ENCODE measurements at places on chromosomes 11 and 22.

DNA sequence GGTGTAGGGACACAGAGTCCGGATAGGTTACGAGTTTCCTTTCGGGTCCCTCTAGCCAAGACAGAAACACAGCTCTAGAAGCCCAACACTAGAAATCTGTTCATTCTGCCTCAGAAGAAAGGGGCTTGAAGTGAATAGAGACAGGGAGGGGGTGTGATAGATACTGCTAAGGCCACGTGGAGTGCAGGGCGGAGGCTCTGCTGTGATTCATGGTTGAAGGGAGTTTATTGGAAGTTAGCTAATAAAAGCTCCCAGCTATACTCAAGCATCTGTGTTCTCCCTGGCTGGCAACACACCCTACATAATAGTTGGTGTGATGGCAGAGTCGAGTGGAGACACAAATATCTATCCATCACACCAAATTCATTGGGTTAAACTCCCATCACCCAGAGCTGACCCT, 337.4 kb downstream of the CADM1 start:
- no peak for DNase-seq

- DNase-seq, result no peak
Measured at GRCh38 chr11:125272821-125273220, 108.3 kb downstream of the PKNOX2 start.

- no peak for DNase-seq
Measured at GRCh38 chr11:7436657-7437056, 48.6 kb upstream of the OLFML1 start.

- DNase-seq, result no peak
Measured at GRCh38 chr11:133216813-133217212, 315.5 kb downstream of the OPCML start.

DNA sequence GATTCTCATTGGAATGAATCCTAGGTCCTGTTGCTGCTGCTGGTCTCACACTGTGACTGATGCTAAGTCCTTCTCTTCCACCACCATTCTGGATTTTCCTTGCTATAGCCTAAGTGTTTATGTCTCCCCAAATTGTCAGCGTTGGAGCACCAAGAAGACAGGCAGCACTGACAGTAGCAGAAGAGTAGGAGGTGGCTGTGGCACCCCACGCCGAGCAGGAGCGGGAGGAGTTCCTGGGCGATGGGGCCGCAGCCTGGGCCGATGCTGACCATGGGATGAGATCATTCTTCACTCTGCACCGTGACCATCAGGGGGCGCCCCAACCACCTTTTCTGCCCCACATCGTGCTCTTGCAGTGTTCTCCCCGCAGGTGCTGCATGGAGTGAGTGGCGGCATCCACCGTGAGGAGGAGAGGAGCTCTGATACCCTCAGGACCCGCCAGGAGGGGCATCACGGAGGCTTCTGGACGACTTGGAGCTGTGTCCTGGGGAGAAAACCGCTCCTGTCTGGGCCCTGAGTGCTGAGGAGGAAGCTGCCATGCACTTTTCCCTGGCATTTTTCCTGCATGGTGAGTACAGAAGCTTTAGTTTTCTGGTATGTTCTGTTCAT, 57.0 kb downstream of the LRRC74B start:
- DNase-seq, result peak; percentile 28

DNA sequence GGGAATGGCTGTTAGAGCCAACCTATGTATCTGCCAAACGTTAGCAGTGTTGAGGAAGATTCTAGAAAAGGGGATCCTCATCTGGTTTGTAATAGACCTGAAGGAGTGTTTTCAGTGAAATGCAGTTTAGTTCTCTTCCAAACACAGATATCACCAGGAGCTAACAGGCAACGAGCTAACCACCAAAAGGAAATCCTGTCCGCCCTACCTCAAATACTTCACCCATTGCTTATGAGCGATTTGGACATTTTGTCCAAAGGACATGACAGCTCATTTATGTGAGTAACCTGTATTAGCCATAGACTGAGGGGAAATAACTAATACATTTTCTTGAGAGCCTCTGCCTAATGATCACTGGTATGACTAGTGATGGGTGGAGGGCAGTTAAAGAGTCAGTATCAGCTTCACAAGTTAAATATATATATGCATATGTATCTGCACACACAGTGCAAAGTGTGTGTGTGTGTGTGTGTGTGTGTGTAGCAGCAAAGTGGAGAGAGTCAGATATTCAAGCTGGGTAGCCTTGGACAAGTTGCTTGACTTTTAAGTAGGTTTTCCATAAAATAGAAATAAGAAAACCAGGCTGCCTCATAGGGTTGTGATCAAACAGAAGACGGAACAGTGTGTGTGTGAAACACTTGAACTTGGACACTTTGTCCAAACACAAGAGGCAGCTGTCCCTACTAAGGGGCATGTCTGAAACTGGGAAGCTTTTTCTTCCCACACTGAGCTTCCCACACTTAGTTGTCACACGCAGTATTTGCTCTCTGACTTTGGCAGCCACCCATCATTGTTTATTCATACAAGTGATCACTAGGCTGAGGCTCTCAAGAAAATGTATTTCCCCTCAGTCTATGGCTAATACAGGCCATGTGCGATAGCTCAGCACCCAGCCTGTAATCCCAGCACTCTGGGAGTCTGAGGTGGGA, 940 bp upstream of the C11orf91 start:
- DNase-seq, result peak; percentile 27

DNA sequence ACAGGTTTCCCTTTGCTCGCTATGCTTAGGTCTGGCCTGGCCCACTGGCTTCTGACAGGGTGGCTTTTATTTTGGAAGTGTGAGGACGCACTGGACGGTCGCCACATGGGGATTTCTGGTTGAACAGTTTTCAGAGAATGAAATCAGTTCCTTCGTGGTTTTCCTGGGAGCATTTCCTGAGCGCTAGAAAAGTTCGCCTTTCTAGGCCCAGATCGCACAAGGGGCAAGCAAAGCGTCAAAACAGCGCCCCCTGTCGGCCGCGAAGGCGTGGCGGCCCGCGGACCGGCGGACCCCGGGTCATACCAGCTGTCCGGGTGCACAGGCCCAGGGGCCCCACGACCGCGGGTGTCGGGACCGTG, 12.7 kb upstream of the CYP2R1 start:
- peak; percentile 49 for DNase-seq

GRCh38 chr11:22203281-22203680, 10.4 kb downstream of the ANO5 start:
- no peak for DNase-seq

- no peak for DNase-seq
Measured at GRCh38 chr11:3122775-3123201, 42.3 kb downstream of the OSBPL5 start.

GRCh38 chr11:23497040-23497439, 636.8 kb upstream of the CCDC179 start:
- no peak for DNase-seq

DNA sequence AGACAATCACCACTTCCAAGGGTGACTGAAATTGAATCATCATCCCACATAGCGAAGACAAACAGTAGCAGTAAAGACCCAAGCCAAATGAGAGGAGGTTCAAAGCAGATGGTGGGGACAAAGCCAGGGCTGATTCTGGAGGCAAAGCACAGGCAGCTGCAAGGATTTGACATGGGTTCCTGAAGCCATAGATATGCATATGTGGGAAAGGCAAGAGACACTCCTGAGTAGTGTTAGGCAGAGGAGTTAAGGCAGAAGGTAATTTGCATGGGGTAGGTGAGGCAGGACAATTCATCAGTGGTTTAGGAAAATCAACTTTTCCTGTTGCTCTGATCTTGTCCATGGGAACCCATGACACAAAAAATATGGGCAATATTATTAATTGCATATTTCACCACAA, 462.8 kb downstream of the FAM181B start:
- no peak for DNase-seq

GRCh38 chr22:38706101-38706900, 557 bp downstream of the GTPBP1 start:
- peak; percentile 7 for DNase-seq

- no peak for DNase-seq
Measured at GRCh38 chr11:45413156-45413858, 127.2 kb upstream of the SYT13 start.

- peak; percentile 62 for DNase-seq
Measured at GRCh38 chr11:20609727-20610707, 10.6 kb downstream of the SLC6A5 start.

GRCh38 chr11:120115272-120116000, 22.5 kb downstream of the TRIM29 start:
- no peak for DNase-seq

GRCh38 chr11:101363706-101364275, 220.0 kb downstream of the TRPC6 start:
- no peak for DNase-seq

DNA sequence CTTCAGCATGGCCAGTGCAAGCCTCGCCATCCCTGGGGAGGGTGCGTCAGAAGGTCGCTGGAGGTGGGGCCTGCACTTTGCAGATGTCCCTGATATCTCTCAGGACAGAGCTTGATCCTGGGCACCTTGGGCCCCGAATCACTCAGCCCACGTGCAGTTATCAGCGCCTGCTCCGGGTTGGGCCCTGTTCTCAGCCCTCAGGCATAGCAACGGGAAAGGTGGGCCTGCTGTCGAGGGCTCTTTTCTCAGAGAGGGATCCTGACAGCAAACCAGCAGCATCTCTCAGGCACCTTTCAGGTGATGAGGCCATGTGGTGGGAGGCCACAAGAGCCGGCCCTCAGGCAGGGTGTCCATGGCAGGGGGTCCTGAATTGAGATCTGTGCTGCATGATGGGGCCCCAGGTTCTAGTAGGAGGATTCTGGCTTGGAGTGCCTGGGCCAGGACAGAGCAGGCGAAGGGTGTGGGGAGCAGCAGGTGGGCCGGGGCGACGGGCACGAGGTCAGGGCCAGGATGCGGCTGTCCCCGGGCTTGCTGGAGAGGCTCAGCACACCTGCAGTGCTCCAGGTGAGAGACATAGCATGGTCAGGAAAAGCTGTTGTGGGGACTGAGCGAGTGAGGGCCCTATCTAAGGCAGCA, 280.5 kb downstream of the TBC1D22A start:
- DNase-seq, result no peak

- no peak for DNase-seq
Measured at GRCh38 chr11:133753150-133753549, 92.2 kb downstream of the SPATA19 start.

DNA sequence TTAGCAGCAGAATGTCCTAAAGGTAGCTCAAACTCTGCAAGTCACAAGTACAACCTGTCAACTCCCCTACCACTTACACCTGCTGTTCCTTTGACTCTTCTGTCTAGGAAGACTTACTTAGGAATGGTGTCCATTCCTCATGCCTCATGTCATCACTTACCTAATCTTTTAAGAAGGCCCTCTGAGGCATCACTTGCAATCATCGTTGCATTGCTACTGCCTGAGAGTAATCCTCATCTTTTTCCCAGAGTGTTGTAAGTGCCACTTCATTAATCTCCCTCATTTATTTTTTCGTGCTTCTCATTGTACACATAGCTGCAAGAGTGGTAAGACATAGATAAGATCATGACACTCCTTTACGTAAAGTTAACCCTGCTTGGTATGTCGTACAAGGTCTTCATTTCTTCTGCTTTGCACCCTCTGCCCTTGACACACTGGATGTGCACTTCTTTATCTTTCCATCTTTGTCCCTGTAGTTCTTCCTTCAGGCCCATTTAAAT, 54.6 kb downstream of the SFI1 start:
- DNase-seq, result no peak

DNA sequence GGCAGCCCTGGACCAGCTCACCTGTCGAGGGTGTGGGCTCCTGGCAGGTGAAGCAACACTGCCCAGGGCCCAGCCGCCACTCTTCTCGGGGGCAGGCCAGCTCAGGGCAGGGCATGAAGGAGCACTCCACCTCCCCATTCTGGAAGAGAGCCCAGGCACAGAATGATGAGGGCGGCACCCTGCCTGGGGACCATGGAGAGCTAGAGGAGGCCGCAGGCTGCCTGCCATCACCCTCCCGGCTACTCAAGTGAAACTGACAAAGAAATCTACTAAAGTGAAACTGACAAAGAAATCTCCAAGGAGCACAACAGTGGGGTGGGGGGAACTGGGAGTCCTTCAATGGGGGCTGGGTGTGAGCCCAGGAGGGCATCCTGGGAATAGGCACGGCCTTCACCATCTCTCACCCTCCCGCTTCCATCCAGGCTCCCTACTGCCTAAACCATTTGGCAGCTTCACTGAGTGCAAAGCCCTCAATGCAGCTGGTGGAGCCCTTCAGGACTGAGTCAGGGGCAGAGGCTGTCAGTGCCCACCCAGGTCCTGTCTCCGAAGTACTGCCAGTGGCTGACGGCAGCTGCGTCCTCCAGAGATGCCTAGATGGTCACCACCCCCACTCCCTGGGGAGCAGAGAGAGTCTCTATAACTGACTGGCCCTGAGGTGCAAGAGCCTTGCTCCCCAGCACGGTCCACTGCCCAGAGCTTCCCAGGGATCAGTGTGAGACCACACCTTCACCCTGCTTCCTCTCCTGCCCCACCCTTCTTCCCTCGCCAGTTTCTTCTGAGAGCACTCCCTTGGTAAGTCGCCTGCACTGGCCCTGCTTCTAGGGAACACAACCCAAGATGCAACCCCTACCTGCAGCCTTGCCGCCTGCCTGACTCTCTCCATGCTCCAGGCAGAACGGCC, 21.7 kb downstream of the VWCE start:
- no peak for DNase-seq

DNA sequence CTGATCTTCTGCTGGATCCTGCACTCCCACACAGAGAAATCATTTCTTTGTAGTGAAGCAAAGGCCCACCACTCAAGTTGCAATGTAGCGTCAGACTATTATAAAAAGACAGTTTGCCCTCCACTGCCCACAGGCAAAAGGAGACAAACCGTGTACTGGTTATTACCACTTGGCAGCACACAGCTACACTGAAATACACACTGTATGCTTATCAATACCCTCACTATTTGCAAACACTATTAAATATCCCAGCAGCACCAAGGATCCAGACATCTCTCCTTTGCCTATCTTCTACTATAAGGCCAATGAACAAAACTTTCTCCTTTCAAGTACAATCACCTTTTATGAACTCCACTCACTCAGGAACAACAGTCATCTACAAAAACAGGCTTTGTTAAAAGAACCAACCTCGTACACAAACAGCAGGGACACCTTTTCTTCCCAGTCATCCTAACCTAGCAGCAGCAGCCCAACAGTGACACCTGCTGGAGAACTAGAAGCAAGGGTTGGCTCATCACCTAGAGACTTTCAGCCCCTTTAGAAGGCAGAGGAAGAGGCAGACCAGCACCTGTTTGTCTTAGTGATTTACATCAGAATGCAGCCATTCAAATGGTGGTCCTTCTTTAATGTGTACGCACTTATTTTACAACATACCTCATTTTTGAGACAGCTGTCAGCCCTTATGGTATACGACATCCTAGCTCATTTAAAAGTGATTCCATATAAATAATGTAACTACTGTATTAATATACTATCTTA, 56.1 kb downstream of the AMBRA1 start:
- peak; percentile 55 for DNase-seq
